Spleen (tissue), 13 donors: ENCODE measurements at places on chromosomes 3 and 15. TPM values are rescaled to one million over a fixed set of nuclear protein-coding genes. Genes with fewer than 3 reads are reported as not detected.

- H3K27me3 ChIP-seq, result no peaks in the 10 kb centered on the region
- no peak overlapping the region for H3K27ac ChIP-seq
- no peak overlapping the region for H3K4me3 ChIP-seq
- no peaks in the 10 kb centered on the region for H3K36me3 ChIP-seq
- H3K4me1 ChIP-seq, result peaks cover 11% of the 10 kb centered on the region
Observed at GRCh38 chr3:115162759-115163158, 15.7 kb upstream of the ZBTB20 start.

Gene NANOGP8
- total RNA-seq, result 1.1 TPM

- H3K36me3 ChIP-seq, result no peaks in the 10 kb centered on the region
- H3K4me3 ChIP-seq, result no peak overlapping the region
- no peak for DNase-seq
- no peaks in the 10 kb centered on the region for H3K27me3 ChIP-seq
- no peak overlapping the region for H3K27ac ChIP-seq
- H3K4me1 ChIP-seq, result no peaks in the 10 kb centered on the region
Observed at GRCh38 chr15:92682741-92683510, 27.4 kb upstream of the FAM174B start.

Gene PLSCR4
- 32.5 TPM for total RNA-seq

Gene HGD
- total RNA-seq, result 0.17 TPM
